Aorta (tissue), 5 donors: ENCODE measurements at places on chromosomes 4 and X. TPM values are rescaled to one million over a fixed set of nuclear protein-coding genes. Genes with fewer than 3 reads are reported as not detected.

DNA sequence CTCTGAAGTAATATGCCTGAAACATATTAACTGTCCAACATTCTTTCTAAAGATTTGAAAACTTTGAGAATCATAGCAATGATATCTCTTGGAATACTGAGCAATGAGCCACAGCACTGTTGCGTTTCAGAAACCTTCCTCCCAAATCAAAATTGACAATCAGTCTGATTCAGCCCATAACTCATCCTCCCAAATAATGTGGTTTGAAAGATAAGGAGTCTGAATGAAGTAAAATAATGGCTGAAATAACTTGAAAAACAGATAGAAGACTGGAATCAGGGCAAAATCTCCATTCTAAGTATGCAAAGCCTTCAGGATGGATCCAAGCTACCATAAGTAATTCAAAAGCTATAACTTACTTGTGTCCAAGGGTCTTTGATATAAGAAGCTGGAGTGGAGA lies 98.6 kb upstream of the PLS3 start:
- H3K36me3 ChIP-seq, result no peaks in the 10 kb centered on the region
- no peak for DNase-seq

DNA sequence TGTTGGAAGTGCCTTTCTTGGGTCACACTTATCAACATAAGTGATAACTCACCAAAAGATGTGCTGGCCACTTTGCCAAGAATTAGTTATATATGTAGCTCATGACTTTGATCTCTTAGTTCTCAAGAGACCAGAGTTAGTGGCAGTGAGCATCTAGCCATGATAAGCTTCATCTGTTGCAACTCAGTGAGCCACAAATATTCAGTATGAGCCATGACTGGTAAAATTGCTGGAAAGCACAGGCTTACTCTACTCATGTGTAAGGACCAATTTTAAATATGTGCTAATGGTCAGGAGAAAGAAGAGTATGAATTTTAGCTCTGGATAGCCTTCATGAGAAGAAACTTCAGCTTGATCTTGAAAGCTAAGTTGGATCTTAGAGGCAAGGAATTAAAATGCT lies 59.4 kb upstream of the TLL1 start:
- no peaks in the 10 kb centered on the region for H3K27me3 ChIP-seq
- H3K27ac ChIP-seq, result no peak overlapping the region

- no peak for DNase-seq
- no peak overlapping the region for H3K27ac ChIP-seq
- no peak overlapping the region for H3K4me3 ChIP-seq
- no peaks in the 10 kb centered on the region for H3K36me3 ChIP-seq
Observed at GRCh38 chrX:146278381-146278780, 460.8 kb downstream of the SLITRK2 start.

GRCh38 chrX:151825007-151825406 lies 87.7 kb upstream of the MAGEA4 start:
- no peaks in the 10 kb centered on the region for H3K4me1 ChIP-seq
- no peak overlapping the region for H3K27ac ChIP-seq
- no peak for DNase-seq

DNA sequence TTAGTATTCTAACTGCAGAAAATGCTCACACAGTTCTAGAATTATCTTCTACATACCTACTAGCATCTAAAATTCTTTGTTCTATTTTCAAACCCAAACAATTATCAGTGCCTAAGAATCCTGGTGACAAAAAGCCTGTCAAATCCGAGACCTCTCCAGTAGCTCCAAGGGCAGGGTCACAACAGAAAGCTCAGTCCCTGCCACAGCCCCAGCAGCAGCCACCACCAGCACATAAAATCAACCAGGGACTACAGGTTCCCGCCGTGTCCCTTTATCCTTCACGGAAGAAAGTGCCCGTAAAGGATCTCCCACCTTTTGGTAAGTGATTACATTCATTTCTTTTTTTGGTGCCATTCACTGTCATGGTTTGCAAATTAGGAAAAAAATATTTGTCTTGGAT lies 243.8 kb downstream of the RAPGEF2 start:
- no peak overlapping the region for H3K4me3 ChIP-seq
- no peaks in the 10 kb centered on the region for H3K27me3 ChIP-seq
- no peak overlapping the region for H3K27ac ChIP-seq
- H3K4me1 ChIP-seq, result no peaks in the 10 kb centered on the region
- peaks cover 4% of the 10 kb centered on the region for H3K36me3 ChIP-seq
- no peak for DNase-seq

DNA sequence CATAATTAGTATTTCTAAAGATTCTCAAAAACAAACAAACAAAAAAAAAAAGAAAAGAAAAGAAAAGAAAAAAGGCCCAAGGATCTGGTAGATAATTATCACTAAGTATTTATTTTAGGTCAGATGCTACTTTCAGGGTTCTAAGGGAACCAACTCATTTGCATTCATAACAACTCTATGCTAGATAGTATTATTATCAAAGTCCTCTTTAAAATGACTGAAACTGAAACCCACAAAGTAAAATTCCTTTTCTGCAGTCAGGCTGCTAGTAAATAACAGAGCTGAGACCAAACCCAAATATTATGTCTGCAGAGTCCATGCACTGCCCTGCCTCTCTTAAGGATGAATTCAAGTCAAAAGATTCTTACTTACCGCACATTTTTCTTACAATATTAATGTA lies 38.3 kb upstream of the MAPK10 start:
- no peaks in the 10 kb centered on the region for H3K27me3 ChIP-seq
- no peak overlapping the region for H3K4me3 ChIP-seq
- no peaks in the 10 kb centered on the region for H3K36me3 ChIP-seq
- H3K27ac ChIP-seq, result no peak overlapping the region

GRCh38 chrX:28498658-28499057 lies 88.6 kb upstream of the IL1RAPL1 start:
- no peaks in the 10 kb centered on the region for H3K27me3 ChIP-seq
- H3K36me3 ChIP-seq, result no peaks in the 10 kb centered on the region
- no peak overlapping the region for H3K4me3 ChIP-seq
- H3K4me1 ChIP-seq, result no peaks in the 10 kb centered on the region
- no peak for DNase-seq

- H3K4me3 ChIP-seq, result no peak overlapping the region
- no peak overlapping the region for H3K27ac ChIP-seq
- no peaks in the 10 kb centered on the region for H3K27me3 ChIP-seq
- DNase-seq, result no peak
- H3K4me1 ChIP-seq, result no peaks in the 10 kb centered on the region
Observed at GRCh38 chrX:118352566-118352965, 6.7 kb downstream of the WDR44 start.

GRCh38 chrX:39952989-39953388 lies 144.8 kb downstream of the BCOR start:
- H3K27me3 ChIP-seq, result no peaks in the 10 kb centered on the region
- no peaks in the 10 kb centered on the region for H3K4me1 ChIP-seq

DNA sequence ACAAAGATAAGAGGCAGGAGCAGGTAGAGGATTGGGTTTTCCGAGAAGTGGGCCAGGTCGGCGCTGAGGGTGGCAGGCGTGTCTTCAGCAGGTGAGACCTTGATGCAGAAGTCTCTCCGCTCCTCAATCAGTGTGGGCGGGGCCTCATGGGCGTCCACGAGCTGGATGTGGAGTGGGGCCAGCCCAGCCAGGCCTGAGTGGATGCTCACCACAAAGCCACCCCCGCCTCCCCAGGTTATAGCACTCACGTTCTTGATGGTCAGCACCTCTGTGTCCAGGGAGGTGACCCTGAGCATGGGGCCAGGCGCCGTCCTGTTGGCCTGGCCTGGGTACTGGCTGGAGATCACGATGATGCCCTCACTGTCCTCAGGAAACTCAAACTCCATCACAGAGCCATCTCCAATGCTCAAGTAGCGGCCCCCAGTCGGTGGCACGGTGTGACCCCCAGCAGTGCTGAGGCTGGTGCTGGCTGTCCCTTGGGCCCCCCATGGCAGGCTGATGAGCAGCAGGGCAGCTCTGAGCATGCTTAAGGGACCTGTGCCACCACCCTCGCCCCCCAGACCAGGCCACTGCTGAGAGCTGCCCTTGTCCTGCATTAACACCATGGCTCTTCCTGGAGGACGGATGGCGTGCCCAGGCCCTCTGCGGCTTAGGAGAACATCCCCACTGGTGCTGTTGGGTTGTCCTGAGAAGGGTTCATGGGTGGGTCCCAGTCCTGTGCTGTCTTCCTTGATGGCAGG lies 1.9 kb downstream of the SLC10A3 start:
- peaks cover 1% of the 10 kb centered on the region for H3K27me3 ChIP-seq
- no peaks in the 10 kb centered on the region for H3K4me1 ChIP-seq
- no peak for DNase-seq
- H3K4me3 ChIP-seq, result no peak overlapping the region
- no peak overlapping the region for H3K27ac ChIP-seq
- no peaks in the 10 kb centered on the region for H3K36me3 ChIP-seq

- no peaks in the 10 kb centered on the region for H3K27me3 ChIP-seq
- no peaks in the 10 kb centered on the region for H3K4me1 ChIP-seq
- no peak overlapping the region for H3K4me3 ChIP-seq
- peak; percentile 63 for DNase-seq
- H3K36me3 ChIP-seq, result no peaks in the 10 kb centered on the region
- peak overlapping the region; percentile 67 for H3K27ac ChIP-seq
Observed at GRCh38 chrX:39840581-39841093, 257.1 kb downstream of the BCOR start.

- no peak overlapping the region for H3K4me3 ChIP-seq
- DNase-seq, result no peak
- no peak overlapping the region for H3K27ac ChIP-seq
- no peaks in the 10 kb centered on the region for H3K36me3 ChIP-seq
Observed at GRCh38 chrX:39900777-39901170, 197.0 kb downstream of the BCOR start.

SNCA gene
- 11.2 TPM for total RNA-seq

ZNF630 gene
- total RNA-seq, result 4.4 TPM
